Fibroblast of the aortic adventitia (primary cell): ENCODE measurements at places on chromosomes 2 and 18. TPM values are rescaled to one million over a fixed set of nuclear protein-coding genes. Genes with fewer than 3 reads are reported as not detected.

Gene RASGRP3
- 5.9 and 7.8 TPM in 2 replicates for total RNA-seq

Gene B4GALT6
- total RNA-seq = 1.9 and 6.3 TPM in 2 replicates

Gene C1QL2
- not detected in 2 replicates for total RNA-seq

Gene HOXD4
- total RNA-seq = 1.1 TPM in 1 of 2 replicates, not detected in the other

Gene TPO
- total RNA-seq = not detected in 2 replicates

Gene DCC
- total RNA-seq = under 0.01 and 0.09 TPM in 2 replicates

DNA sequence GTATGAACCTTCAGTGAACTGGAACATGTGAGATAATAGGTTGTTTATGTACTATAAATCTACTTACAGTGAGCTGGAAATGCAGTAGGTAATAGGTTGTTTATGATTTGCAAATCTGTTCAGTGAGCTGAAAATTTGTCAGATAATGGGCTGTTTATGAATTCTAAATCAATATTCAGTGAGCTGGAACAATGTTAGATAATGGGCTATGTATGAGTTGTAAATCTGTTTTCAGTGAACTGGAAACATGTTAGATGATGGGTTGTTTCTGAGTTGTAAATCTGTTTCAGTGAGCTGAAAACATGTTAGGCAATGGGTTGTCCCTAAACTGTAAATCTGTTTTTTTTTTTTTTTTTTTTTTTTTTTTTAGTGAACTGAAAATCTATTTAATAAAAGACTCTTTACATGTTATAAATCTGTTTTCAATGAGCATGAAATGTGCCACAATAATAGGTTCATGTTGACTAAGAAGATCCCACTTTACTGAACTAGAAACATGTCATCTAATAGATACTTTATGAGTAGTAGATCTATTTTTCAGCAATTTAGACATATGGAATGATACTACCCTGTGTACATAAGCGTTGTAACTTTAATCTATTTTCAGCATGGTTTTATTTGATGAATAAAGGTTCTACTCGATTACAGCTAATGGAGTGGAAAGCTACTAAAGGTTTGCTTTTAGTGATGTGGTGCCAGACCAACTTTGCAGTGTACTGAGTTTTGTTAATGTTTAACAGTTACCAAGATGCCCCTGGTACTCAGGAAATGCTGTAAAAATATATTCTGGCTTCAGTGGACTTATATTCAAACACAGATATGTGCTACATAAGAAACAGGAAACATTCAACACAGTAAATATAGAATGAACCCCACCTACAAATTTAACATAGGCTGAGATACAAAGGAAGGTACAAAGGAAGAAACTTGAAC, 1471.8 kb downstream of the LRP1B start:
- no peak for DNase-seq

DNA sequence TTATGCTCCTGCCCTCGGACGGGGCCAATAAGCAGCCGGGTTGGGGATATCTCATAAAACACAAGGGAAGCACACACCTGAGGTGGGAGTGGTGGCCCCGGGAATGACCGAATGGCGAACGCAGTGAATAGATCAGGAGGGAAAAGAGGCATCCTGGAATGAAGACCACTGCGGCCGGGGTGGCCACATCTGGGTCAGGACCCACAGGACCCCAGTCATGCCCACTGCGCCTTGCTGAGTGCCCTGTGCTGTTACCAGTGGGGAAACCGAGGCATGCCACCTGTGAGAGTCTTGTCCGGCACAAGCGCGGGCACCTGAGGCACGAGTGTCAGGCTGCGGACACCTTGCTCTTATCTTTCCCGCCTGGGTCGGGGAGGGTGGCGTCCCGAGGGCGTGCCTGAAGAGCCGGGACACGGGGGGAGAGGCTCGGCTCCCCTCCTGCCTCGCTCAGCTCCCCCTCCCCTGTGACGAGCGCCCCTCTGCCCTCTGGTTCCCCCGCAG, 1.6 kb downstream of the PDCD1 start:
- no peak for DNase-seq

GRCh38 chr2:226017537-226017936, 618.0 kb downstream of the NYAP2 start:
- no peak for DNase-seq
